ENCODE measurements at places on chromosomes 2 and 18.

DNA sequence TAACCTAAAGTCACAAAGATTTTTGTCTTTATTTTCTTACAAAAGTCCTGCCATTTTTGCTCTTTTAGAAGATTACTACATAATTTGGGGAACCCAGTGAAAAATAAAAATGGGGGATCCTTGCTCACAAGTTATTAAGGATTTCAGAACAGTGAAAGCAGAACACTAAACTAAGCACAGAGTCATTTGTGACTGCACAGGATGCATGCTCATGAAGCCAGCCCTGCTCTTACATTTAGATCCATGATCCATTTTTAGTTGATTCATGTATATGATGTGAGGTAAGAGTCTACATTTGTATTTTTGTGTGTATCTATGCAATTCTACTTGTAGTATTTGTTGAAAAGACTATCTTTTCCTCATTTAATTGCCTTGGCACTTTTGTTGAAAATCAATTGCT lies 21.8 kb downstream of the SP140L start:
- DNase-seq = no peak

DNA sequence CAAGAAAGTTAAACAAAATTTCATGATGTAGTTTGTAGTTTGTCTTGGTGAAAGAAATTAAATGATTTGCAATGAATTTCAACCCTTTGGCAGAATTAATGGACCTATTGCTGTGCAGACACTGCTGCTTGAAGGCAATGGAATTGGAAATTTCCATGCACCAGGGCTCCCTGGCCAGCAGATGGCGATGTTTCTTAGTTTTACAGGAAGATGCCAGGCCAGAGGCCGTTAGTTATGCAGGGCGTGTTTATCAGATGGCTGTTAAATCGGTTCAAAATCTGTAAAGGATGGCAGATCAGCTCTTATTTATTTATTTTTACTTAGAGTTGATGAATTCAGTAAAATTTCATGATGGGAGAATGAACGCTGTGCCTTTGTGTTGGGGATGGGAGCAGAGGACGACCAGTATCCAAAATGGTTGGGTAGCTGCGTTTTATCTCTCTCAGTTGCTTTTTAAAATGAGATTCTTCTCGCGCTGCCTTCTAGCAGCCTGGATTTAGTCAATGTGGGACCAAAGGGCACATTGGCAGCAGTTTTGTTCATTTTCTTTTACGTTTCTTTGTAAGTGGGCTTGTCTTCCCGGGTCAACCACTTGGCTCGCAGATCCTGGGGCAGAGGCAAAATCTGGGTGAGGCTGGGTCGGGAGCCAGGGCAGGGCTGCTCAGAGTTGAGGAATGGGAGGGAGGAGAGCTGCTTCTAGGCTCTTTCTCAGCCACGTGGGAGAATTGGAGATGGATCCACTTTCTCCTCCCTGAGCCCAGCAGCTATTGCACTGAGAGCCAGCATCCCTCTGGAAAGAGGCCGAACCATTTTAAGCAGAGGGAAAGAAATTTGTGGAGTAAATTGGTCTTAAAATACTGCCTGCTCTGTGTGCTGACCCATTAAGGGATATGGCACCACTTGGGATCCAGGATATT lies 344.0 kb downstream of the PIK3C3 start:
- peak; percentile 16 for DNase-seq

- DNase-seq = peak; percentile 11
These were observed 180.4 kb downstream of the MBD5 start for GRCh38 chr2:148201075-148202004.

DNA sequence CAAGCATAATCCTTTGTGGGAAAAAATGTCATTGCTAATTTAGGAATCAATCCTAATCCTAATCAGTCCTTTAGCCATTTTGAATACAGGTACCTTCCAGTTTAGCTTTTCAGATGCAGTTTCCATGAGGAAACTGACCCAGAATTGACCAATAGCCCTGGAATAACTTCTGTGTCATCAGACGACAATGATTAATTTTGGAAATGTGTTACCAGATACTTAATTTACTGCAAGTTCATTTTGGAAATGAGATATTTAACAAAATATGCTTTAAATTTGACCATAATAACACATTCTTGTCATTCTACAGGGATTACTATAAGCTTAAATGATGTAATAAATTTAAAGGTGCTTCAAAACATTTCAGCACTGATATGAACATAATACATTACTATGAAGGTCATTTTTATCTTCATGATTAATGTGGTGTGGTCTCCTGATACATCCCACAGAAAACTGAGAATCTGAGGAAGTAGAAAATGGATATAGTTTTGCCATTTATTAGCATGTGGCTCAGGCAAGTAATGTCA lies 129.8 kb upstream of the SH3BP4 start:
- DNase-seq = peak; percentile 54

DNA sequence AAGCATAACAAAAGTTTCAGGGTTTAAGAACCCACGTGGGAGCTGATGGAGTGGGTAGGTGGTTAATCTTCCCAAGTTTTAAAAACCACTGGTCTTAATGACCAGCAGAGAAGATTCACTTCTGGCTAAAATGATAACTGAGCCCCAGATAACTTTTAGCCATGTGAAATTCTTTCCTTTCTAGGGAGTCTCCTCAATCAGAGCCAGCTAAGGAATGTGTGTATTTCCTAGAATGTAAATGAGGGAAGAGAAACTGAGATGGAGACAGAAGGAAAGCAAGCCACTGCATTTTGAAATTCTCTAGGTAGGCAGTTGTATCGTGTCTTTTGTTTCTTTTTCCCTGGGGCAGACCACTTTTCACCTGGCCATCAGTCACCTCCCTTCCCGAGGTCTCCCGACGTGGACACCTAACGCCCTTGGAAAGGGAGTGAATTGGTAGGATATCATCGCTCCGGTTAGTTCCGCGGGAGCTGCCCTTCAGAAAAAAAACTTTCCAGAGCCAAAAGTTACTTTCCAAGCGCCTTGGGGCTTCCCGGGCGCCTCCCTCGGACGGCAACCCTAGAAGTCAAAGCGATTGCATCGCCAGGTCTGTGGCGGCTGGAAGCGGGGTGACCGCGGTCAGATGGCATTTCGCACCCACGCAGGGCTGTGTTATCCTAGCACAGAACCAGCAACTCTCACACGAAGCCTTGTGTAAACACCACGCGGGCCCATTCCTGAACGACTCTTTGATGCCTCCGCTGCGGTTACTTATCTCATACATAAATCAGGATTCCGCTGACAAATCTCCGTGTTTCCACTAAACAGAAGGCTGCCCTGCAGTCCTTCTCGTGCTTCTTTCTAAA lies 1.3 kb downstream of the COLEC12 start:
- DNase-seq = peak; percentile 93

GRCh38 chr2:95050385-95051300 lies 25.1 kb downstream of the MAL start:
- no peak for DNase-seq

GRCh38 chr2:152648336-152648735 lies 68.9 kb downstream of the PRPF40A start:
- no peak for DNase-seq

- peak; percentile 67 for DNase-seq
These were observed 363.5 kb upstream of the TNP1 start for GRCh38 chr2:217223222-217223930.

DNA sequence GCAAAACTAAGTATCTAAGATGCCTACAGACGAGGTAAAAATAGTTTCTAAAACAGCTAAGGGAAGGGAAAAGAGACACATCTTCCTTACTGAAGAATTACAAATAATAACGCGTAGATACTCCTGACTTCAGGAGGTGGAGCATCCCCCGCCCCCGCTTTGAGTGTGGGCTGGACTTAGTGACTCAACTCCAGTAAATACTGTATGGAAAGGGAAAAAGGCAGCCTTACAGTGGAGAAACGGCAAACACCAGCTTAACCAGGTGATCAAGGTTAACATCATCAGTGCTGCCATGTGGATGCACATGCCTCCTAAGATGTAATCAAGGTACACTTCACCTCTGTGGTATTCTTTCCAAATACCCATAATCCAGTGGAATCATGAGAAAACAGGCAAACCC lies 47.9 kb downstream of the HADHB start:
- no peak for DNase-seq

DNA sequence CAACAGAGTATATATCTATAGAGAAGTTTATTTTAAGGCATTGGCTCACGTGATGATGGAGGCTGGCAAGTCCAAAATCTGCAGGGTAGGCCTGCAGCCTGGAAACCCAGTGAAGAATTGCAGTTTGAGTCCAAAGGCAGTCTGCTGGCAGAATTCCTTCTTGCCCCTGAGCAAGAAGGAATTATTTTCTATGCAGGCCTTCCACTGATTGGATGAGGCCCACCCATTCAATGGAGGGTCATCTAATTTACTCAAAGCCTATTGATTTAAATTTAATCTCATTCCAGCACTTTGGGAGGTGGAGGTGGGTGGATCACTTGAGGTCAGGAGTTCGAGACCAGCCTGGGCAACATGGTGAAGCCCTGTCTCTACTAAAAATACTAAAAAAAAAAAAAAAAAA lies 30.4 kb upstream of the C18orf32 start:
- DNase-seq = no peak

GRCh38 chr18:8828798-8829197 lies 123.4 kb downstream of the MTCL1 start:
- DNase-seq = no peak

DNA sequence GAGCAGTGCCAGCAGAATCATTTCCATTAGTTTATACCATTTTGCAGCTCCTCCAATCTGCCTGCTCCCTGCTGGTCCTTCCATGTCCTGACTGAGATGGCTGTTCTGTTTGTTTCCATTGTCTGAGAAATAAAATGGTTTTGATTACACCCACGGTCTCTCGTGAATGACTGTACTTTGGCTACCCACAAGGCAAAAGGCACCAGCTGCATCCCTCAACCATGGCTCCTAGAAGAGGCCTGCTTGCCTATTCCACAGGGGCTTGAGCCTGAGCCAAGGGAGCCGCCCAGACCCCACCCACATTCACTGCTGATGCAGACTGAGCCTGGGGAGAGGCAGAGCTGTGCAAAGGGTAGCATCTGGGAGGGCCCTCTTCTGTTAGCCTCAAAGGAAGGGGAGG lies 31.2 kb downstream of the MARCHF4 start:
- no peak for DNase-seq

GRCh38 chr18:9337873-9338272 lies 3.3 kb downstream of the TWSG1 start:
- DNase-seq = no peak

- DNase-seq = peak; percentile 92
These were observed 454.1 kb downstream of the MEIS1 start for GRCh38 chr2:66888791-66889631.

DNA sequence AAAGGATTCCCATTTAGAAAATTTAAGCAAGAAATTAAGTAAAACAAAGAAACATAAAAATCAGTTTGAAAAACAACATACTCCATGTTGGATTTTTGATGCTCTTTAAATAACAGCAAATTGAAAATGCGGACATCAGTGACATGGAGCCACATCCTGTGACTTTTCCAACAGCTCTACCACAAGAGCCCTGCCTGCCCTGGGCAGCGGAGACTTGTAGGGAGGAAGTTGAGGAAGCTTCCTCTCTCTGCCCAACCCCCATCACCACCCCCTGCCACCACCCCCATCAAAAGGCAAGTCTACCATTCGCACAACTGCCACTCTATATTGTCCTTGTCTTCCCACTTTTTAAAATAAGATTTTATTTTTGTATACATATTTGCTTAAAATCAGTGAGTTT lies 32.8 kb upstream of the DAPL1 start:
- DNase-seq = no peak

- no peak for DNase-seq
These were observed 51.2 kb upstream of the CREB1 start for GRCh38 chr2:207478572-207478971.

DNA sequence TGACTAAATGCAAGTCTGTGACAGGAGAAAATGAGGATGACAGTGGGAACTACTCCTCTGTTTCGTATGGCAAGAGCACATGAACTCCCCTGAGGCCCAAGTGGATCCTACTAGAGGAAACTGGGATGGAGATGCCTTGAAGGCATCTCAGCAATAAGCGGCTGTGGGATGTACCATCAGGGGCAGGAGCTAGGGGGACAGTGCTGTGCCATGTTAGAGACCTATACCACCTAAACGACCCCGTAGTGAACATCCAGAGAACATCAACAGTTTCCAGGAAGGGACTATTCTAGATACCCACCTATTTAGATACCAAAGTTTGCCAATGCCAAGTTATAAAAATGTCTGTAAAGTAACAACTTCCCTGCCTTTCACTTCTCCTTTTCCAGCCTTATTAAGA lies 860.8 kb upstream of the ACVR2A start:
- no peak for DNase-seq

DNA sequence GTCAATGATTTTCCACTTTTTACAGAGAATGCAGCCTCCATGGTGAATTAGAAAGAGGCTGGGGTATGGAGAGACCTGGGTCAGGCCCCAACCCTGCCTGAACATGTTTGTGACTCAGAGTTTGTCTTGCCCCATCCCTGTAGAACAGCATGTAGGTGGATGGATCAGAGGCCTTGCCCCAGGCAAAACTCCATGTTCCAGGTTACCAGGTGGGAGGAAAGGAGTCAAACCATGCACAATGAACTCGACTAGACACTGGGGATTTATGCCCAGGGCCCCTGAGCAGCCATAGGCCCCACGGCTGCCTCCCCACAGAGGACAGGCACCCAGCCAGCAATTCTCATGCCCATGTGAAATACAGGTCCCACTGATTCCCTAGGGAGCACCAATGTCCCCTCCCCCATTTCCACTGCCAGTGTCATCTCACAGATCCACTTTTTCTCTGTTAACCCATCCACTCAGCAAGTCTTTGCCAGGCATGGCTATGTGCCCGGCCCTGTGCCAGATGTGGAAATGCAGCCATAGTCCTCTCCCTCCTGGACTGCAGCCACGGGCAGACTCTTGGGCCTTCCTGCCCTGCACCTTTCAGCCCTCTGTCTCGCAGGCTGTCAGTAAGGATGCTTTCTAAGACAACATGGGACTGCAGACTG lies 737.8 kb upstream of the HS6ST1 start:
- no peak for DNase-seq

- DNase-seq = no peak
These were observed 59.9 kb downstream of the ADNP2 start for GRCh38 chr18:80168982-80169381.

DNA sequence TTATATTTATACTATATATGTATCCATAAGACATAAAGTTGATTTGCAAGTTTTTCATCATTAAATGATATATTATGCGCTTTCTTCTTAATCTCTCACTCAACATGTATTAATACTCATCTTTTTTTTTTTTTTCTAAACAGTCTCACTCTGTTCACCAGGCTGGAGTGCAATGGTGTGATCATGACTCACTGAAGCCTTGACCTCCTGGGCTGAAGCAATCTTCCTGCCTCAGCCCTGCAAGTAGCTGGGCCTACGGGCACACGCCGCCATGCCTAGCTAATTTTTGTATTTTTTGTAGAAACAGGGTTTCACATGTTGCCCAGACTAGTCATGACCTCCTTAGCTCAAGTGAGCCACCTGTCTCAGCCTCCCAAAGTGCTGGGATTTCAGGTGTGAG lies 51.4 kb upstream of the MAP4K3 start:
- peak; percentile 91 for DNase-seq

GRCh38 chr2:36466135-36466534 lies 110.6 kb downstream of the CRIM1 start:
- no peak for DNase-seq

- DNase-seq = no peak
These were observed 14.4 kb upstream of the IGFBP2 start for GRCh38 chr2:216618785-216619184.
